ENCODE measurements at places on chromosomes 4 and X.

DNA sequence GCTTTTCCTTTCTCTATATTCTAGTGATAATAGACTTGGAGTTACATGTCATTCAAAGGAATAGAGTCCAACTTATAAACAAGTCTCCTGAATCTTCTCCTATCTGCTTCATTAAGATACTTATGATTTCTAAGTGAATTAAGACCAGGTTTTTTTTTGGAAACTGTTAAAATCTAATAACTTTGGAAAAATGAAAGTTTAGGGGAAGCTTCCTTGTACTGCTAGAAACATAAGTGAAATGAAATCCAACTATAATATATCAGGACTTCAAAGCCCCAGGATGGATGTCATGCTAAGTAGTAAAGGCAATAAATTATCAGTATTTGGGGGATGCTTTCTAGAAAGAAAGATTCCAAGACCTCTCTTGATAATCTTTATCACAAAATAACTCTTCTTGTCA is 24.8 kb downstream of the GRIA2 start:
- no peak for DNase-seq

DNA sequence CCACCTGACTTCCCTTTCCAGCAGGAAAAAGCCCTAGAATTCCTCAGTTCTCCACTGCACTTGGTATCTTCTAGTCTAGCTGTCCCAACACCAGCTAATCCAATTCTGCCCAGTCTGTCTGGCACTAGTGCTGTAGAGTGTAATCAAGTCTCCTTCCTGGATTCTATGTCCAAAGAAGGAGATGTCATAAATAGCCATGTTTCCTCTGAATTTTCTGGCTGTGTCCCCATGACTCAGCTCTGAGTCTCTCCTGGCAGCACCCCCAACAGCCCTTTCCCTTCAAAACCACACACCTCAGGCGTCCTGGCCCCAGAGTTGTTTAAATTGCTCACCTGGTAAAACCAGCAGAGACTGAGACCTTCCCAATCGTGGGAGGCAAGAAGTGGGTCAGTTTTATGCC is 197.2 kb downstream of the GRXCR1 start:
- no peak for DNase-seq

DNA sequence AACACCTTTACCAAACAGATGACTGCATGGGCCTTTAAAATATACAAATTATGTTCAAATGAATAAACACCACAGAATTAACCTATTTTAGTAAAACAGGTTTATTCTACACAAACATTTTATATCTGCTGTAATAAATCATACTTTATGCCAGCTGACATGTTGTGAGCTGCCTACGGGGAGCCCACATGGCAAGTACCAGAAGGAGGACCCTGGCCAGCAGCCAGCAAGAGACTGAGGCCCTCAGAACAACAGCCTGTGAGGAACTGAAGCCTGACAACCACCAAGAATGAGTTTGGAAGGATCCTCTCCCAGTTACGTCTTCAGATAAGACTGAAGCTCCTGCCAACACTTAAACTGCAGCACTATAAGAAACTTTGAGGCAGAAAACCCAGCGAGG is 377.0 kb downstream of the PDGFC start:
- DNase-seq, result no peak

GRCh38 chr4:55136634-55137033 is 11.2 kb upstream of the KDR start:
- no peak for DNase-seq

GRCh38 chrX:77595848-77596247 is 148.7 kb downstream of the FGF16 start:
- DNase-seq, result no peak

DNA sequence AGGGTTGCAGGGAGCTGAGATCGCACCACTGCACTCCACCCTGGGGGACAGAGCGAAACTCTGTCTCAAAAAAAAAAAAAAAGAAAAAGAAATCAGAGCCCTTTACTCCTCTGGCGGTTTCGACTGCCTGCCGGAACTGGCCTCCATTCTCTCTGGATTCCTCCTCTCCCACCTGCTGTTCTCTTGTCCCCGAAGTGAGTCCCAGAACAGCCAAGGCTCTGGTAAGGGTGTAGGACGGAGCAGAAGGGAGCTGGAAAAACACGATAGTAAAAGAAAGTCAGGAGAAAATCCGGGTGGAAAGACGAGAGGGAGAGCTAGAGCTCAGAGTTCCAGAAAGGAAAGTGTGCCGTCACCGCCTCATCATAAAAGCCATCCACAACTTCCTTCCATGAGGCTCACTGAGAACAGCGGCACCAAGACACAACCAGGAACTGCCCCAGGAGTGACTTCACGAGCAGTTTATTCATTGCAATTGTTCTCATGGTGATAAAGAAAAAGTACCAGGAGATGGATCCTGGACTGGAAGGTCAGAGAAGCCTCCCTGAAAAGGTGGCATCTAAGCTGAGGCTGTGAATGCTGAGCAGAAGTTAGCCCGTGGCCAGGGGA is 12.3 kb downstream of the TLR3 start:
- DNase-seq, result no peak

- DNase-seq, result no peak
These were observed 32.2 kb downstream of the CFAP299 start for GRCh38 chr4:80367737-80368136.

DNA sequence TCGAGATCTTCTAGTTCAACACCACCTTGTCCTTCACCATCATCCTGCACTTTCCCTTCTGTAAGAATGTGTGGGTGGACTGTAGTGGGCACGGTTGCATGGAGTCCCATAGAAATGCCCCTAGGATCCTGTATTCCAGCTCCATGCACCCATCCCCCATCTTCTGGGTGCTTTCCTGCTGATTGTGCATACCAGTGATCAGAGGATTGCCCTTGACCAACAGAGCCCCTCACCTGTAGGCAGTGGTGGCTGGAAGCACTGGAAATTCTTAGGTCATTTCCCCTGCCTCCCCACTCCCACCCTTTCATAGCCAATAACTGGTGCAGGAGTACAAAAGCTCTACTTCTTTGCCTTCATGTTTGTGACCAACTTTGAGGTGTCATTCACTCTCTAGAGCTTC is 213.4 kb upstream of the ARSJ start:
- no peak for DNase-seq

DNA sequence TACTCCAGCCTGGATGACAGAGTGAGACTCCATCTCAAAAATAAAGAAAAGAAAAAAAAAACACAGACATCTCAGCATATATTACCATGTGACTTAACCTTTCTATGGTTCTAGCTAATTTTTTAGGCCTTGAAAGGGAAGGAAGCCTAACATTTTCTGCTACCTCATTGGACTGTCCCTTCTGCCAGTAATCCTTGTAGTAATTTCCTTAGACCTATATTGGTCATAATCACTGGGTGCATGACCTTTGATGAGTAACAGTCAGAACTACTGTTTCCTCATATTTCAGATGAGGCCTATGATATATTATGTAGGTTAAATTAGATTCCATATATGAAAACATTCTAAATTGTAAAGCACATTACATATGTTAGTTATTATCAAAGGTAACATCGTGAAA is 9.6 kb downstream of the XIAP start:
- DNase-seq, result no peak

Measured in NCI-H774 (cell line).